ENCODE measurements at places on chromosomes 2 and 18.
A peak's percentile ranks its signal among the peaks of the same experiment; 100 is the strongest.

DNA sequence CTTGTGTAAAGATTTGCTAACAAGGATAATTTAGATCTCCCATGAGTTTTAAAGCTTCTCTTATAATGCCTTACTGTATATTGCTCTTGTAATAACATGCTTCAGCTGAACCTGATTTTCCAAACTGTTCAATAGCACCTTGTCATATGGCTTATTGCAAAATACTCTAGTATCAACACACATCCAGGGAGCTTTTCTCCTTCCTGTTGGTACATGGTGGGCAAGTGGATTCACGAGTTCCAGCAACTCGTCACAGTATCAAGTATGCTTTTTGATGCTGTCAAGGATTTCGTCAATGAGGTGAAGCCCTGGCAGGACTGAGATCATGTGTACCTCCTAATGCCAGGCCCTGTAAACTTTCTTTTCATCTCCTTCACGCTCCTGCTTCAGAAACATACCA lies 59.5 kb upstream of the ITPRID2 start:
- no peak for DNase-seq

- no peak for DNase-seq
These were observed 26.7 kb upstream of the TGFA start for GRCh38 chr2:70580352-70580751.

DNA sequence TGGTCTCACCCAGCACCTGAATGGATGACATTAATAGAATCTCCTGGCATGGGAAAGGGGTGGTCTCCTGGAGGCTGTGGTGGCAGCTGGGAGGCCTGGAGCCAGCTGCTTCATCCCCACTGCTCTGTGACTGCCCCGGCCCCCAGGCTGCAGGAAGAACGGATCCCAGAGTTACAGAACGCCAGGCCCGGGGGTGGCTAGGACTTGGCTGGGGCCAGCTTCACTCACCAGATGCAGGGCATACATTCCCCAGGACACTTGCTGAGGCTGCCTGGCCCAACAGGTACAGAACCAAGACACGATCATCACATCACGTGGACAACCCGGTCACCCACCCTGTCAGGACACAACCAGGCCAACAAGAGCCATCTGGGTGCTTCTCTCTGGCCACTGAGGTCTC lies 178.6 kb upstream of the SALL3 start:
- no peak for DNase-seq

GRCh38 chr2:68426848-68427579 lies 40.1 kb downstream of the FBXO48 start:
- DNase-seq = peak; percentile 27

- no peak for DNase-seq
These were observed 15.6 kb upstream of the WDR75 start for GRCh38 chr2:189425676-189426075.

- no peak for DNase-seq
These were observed 31.0 kb downstream of the RAB10 start for GRCh38 chr2:26064846-26065245.

DNA sequence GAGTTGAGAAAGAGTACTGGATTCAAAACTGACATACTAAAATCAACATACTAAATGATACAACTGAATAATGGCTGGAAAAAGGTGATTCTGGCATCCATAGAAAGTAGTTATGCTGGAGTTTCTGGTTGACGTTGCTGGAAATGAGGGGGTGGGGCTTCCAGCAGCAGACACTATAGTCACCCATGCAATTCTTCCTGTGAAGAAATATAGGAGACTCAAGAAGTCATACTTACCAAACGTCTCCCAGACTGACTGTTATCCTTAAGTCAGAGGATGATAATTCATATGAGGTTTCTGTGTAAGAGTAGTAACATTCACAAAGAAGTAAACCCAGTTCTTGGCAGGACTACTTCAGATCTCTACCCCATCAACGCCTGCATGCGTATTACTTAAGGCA lies 23.6 kb downstream of the DTNB start:
- no peak for DNase-seq

DNA sequence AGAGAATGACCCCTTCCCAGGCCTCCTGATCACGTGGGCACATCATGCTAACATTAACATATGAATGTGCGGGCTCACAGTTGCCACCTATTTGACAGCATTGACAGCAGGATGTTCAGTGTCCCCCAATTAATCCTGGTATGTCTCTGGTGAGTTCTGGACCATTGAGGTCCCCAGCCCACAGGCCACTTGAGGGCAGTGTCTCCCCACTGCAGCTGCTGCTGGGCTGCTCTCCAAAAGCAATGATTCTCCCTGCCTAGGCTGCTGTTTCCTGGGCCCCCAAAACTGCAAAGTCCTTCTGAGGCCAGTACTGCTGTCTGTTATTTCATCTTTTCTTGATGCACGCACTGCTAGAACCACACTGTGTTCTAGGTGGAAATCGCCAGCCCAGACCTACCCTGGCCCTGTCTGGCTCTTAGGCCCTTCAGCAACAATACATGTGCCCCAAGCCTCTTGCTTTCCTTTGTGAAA lies 52.7 kb upstream of the MAPK4 start:
- no peak for DNase-seq

DNA sequence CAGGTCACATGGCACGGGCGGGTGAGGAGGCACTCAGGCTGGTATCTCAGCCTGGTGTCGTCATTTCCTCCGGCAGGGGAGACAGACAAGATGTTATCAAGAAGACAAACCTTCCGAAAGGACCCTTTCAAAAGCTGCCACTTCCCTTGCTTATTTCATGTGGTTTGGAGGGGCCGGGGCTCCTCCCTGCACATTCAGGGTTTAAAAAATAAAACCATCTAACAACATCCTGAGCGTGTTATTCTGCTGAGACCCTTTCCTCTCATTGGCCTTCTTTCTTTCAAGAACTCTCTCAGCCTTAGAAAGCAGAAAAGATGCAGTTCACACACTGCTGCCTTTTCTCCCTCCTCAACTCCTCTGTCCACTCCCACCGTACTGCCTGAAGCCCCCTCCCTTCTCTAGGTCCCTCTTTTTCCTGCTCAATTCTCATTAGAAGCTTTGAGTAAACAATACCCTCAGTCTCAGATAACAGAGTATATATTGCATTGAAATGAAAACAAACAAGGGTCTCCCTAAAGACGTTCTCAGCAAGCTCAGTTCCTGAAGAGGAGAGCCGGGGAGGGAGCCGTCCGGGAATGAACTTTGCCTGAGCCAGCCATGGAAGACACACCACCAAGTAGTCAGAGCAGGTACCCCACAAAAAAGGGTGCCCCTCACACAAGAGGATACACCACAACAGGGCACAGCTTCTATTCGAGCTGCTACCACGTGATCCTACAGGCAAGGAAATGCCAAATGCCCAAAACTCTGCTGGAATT lies 9.7 kb downstream of the SMAD7 start:
- peak; percentile 80 for DNase-seq

- no peak for DNase-seq
These were observed 40.4 kb upstream of the MRPL33 start for GRCh38 chr2:27730980-27731691.

DNA sequence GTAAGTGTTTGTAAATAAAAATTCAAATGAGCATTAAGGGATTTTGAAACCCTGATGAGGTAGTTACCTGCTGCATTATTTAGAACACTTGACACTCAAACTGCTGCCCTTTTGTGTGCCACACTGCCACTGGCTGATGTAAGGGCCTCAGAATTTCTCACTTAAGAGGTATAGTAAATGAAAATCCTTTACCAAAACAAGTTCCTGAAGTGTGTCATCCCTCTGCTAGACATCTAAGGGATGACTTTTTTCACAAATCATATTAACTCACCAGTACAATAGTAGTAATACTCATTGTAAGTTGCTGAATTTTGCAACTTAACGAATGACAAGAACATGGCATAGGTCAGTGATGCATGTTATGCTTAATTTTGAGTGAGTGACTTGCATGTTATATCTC lies 274.9 kb upstream of the UBE2E3 start:
- DNase-seq = no peak

- DNase-seq = no peak
These were observed 18.2 kb upstream of the BBS5 start for GRCh38 chr2:169461143-169461542.

GRCh38 chr2:176137906-176138305 lies 8.4 kb downstream of the HOXD8 start:
- no peak for DNase-seq

DNA sequence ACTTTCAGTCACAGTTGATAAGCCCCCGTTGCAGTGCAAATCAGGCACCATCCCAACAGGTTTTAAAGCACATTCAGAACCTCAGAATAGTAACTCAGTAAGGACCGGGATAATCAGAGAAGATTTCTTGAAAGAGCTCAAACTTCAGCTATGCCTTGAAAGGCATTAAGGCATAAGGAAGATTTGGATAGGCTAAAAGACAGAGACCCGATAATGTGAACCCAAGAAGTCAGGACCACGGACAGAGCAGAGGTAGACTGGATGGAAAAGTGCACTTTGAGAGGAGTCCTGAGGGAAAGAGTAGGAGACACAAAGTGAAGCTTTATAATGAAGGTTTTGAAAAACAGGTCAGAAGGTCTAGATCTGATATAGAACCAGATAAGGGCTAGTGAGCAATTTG lies 36.9 kb upstream of the KLF7 start:
- no peak for DNase-seq

- no peak for DNase-seq
These were observed 98.7 kb downstream of the TCF4 start for GRCh38 chr18:55489034-55489986.

- no peak for DNase-seq
These were observed 11.9 kb upstream of the ACTR3 start for GRCh38 chr2:113877711-113878598.

- no peak for DNase-seq
These were observed 127.2 kb downstream of the TPO start for GRCh38 chr2:1540481-1540880.

GRCh38 chr2:146262606-146263005 lies 1582.2 kb upstream of the ACVR2A start:
- DNase-seq = no peak

DNA sequence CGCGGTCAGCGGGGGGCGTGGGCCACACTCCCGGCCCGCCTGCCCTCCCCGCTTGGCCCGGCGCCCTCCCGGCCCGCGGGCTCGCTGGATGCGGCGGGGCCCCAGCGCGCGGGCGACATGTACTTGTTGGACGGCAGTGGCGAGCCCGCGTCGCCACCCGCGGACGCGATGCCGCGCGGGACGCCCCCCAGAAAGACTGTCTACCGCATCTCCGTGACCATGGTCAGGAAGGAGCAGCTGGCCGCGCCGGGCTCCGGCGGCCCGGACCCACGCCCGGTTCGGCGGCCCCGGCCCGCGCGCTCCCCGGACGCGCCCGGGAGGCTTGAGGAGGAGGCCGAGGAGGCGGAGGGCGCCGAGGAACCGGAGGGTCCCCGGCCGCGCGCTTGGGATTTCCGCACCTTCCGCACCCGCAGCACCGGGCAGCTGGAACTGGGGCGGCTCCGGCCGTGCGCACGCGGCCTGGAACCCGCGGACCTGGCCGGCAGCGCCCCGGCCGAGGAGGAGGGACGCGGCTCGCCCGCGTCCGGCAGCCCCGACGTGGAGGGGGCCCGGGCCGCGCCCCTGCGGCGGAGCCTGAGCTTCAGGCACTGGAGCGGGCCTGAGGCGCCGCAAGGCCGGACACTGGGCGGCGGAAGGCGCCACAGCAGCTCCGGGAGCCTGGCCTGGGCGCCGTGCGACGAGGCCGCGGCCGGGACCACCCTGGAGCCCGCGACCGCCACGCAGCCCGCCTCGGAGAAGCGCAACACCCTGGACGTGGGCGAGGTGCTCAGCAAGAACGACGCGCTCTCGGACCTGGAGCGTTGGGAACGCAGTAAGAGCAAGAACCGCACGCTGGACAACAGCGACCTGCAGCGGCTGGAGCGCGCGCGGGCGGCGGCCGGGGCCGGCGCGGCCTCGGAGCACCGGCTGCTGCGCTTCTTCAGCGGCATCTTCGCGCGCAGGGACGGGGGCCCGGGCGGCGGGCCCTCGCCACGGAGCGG lies 176.4 kb downstream of the AGAP1 start:
- DNase-seq = no peak

DNA sequence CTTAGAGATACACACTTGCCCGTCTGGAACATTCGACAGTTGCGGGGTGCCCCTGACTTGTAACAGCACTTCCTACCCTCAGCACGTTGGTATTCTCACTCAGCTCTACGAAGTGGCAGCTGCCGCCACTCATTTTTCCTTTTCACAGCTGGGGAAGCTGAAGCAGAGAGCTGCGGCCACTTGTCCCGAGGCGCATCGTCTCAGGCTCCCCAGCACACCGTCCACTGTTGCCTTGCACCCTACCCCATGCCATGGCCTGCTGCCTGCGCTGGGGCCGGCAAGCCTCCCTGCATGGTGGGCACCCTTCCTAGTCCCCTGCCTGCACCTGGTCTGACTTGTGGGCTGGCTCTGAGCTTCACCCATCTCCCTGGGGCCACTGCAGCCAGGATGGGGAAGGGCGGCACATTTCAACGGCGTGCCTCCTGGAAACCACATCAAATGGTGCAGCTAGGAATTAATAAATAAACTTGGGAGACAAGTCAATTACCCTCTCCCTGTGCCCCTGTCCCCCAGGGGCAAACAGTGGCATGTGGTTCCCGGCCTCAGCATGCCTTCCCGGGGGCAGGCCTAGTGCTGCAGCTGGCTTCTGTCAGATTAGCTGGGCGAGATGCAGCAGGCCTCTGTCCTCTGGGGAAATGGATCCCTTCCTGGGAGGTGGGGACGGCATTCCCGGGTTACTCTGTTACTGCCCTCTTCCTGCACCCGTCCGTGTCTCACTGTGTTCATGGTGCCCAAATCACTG lies 64.7 kb upstream of the HAAO start:
- no peak for DNase-seq

- DNase-seq = no peak
These were observed 10.2 kb downstream of the GPAT2 start for GRCh38 chr2:96024336-96025193.
